ENCODE measurements at places on chromosomes 1 and 21. TPM values are rescaled to one million over a fixed set of nuclear protein-coding genes. Genes with fewer than 3 reads are reported as not detected.

SPRR5 gene
- not detected for total RNA-seq

- peaks cover 51% of the 10 kb centered on the region for H3K27me3 ChIP-seq
- peaks cover 8% of the 10 kb centered on the region for H3K36me3 ChIP-seq
- peak overlapping the region; percentile 51 for H3K4me3 ChIP-seq
- H3K27ac ChIP-seq = no peak overlapping the region
These were observed 2.1 kb downstream of the PCP4L1 start for GRCh38 chr1:161260376-161261260.

RGS16 gene
- total RNA-seq = 9.7 TPM

GRCh38 chr1:9385801-9386573, 93.3 kb downstream of the SPSB1 start:
- peaks cover 17% of the 10 kb centered on the region for H3K27me3 ChIP-seq
- H3K4me3 ChIP-seq = no peak overlapping the region

MAP3K21 gene
- total RNA-seq = 3.6 TPM

IL6R gene
- total RNA-seq = 7.8 TPM

GRCh38 chr1:98662356-98662670, 792 bp downstream of the SNX7 start:
- no peaks in the 10 kb centered on the region for H3K27me3 ChIP-seq
- H3K27ac ChIP-seq = peak overlapping the region; percentile 94
- peaks cover 3% of the 10 kb centered on the region for H3K36me3 ChIP-seq
- H3K4me1 ChIP-seq = peaks cover 17% of the 10 kb centered on the region
- no peak for DNase-seq

DNA sequence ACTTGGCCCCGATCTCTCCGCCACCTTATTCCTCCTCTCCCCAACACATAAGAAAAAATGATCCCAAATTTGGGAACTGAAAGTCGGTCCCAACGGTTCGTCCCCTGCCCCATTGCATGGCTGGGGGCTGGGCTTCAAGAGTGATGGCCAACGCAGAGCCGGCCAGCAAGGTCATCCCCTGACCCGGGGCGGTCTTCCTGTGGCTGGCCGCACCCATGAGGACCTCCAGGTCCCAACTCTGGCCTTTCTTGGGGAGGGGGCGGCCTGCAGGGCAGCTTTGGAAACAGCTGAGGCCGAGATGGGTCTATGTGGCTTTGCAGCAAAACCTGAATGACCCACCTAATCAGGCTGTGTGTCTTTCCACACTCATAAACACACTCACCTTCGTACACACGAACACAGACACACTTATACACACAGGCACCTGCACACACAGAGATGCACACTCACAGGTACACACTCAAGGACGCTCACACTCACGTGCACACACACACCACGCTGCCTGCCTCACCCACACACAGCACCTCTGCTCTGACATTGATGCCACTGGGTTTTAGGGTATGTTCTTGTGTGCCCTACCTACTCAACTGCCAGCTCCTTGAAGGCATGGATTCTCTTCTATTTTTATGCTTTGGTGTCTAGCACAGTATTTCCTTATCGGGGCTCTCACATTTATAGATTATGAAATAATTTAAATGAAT, 562 bp downstream of the DYNLT5 start:
- H3K36me3 ChIP-seq = no peaks in the 10 kb centered on the region
- no peak for DNase-seq
- peak overlapping the region; percentile 78 for H3K4me3 ChIP-seq
- H3K27ac ChIP-seq = no peak overlapping the region
- H3K4me1 ChIP-seq = peaks cover 4% of the 10 kb centered on the region
- H3K27me3 ChIP-seq = peaks cover 58% of the 10 kb centered on the region

DNA sequence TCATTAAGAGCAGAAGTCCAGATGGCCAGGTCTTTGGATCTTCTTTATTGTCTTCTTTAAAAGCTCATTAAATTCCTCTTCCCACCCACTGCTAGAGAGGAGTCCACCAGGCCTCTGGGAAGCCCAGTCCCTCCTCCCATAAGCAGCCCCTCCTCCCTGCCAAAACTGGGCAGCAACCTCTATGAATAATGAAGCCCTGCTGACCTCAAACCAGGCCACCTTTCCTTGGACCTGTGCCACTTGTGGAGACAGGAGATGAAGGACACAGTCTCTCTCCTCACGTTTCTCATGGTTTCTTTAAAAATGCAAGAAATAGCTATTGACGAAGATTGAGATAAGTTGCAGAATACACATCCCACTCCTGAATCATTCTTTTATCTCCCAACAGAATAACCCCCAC, 112.8 kb downstream of the EDEM3 start:
- no peaks in the 10 kb centered on the region for H3K4me1 ChIP-seq
- DNase-seq = no peak
- no peaks in the 10 kb centered on the region for H3K27me3 ChIP-seq
- H3K36me3 ChIP-seq = peaks cover 3% of the 10 kb centered on the region
- H3K4me3 ChIP-seq = no peak overlapping the region

DNA sequence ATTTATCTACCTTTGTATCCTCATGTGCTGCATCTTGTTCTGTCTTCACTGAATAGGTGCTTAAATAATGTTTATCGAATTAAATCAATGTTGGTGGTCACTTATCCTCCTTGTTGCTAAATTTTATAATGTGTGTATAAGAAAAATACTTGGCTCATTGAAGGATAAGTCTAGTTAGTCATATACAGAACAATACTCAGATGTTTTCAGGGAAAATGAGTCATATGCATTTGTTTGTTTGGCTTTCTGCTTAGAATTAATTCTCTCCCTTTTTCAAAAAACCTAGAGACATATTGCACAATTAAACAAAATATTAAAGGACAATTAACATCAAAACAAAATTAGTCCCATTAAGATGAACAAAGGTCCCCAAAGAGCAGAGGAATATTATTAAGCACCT, 89.0 kb downstream of the UBE2U start:
- no peak overlapping the region for H3K4me3 ChIP-seq
- no peaks in the 10 kb centered on the region for H3K36me3 ChIP-seq
- no peak for DNase-seq
- no peaks in the 10 kb centered on the region for H3K27me3 ChIP-seq
- H3K27ac ChIP-seq = no peak overlapping the region
- peaks cover 1% of the 10 kb centered on the region for H3K4me1 ChIP-seq

GRCh38 chr21:30831194-30831765, 1.7 kb upstream of the KRTAP7-1 start:
- no peaks in the 10 kb centered on the region for H3K36me3 ChIP-seq
- H3K27me3 ChIP-seq = peaks cover 4% of the 10 kb centered on the region
- no peak for DNase-seq
- no peaks in the 10 kb centered on the region for H3K4me1 ChIP-seq
- H3K4me3 ChIP-seq = no peak overlapping the region

DNA sequence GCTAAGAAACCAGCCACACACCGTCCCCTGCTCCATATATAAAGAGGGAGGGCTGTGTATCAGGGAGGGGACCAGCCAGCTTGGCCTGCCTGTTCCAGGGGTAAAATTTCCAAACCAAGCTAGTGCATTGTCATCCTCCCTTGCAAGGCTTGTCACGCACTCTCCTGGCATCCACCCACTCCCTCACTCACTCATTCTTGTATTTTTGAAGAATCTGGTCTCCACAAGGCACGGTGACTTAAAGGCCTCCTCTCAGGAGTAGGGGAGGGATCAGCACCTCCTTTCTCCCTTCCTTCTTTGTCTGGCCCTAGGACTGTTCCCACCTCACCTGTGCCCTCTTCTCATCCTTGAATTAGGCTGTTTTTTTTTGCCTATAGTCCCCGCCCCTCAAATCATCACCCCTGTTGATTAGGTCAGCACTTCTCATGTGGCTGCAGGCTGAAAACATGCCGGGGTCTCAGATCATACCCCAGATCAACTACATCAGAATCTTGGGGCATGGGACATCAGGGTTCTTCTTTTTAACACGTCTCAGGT, 5.0 kb downstream of the ABCA4 start:
- no peaks in the 10 kb centered on the region for H3K36me3 ChIP-seq
- no peaks in the 10 kb centered on the region for H3K27me3 ChIP-seq
- H3K4me1 ChIP-seq = peaks cover 61% of the 10 kb centered on the region
- peak overlapping the region; percentile 97 for H3K27ac ChIP-seq
- peak; percentile 6 for DNase-seq

GRCh38 chr1:3803905-3804626, 7.8 kb upstream of the LRRC47 start:
- H3K36me3 ChIP-seq = no peaks in the 10 kb centered on the region
- peaks cover 3% of the 10 kb centered on the region for H3K4me1 ChIP-seq
- no peak overlapping the region for H3K4me3 ChIP-seq

EFNA1 gene
- total RNA-seq = 26.1 TPM

DNA sequence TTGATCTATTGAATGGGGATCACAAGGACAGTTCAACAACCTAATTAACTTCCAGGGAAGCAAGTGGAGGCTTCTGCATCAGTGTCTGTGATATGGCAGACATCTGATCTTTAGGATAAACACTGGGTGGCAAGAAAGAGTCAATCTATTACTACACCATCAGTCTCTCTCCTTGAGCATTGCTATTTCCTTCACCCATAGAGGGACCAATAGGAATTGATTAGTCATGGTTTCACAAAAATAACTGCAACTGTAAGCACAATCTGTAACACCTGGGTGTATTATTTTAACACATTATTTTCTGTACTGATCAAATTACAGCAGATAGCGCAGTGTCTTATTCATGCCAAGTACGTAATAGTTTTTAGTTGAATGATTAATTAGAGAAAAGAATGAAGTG, 50.3 kb downstream of the USP24 start:
- DNase-seq = no peak
- H3K4me1 ChIP-seq = no peaks in the 10 kb centered on the region
- H3K4me3 ChIP-seq = no peak overlapping the region
- peaks cover 17% of the 10 kb centered on the region for H3K36me3 ChIP-seq
- H3K27me3 ChIP-seq = no peaks in the 10 kb centered on the region

GRCh38 chr1:101089613-101090338, 64.2 kb upstream of the DPH5 start:
- H3K4me3 ChIP-seq = no peak overlapping the region
- H3K27ac ChIP-seq = no peak overlapping the region
- H3K4me1 ChIP-seq = no peaks in the 10 kb centered on the region
- H3K36me3 ChIP-seq = no peaks in the 10 kb centered on the region
- no peaks in the 10 kb centered on the region for H3K27me3 ChIP-seq
- no peak for DNase-seq

ACAP3 gene
- 93.9 TPM for total RNA-seq

GRCh38 chr21:41951876-41952567, 1.8 kb downstream of the C2CD2 start:
- peak overlapping the region; percentile 60 for H3K27ac ChIP-seq
- no peak for DNase-seq
- H3K36me3 ChIP-seq = no peaks in the 10 kb centered on the region
- peaks cover 24% of the 10 kb centered on the region for H3K4me1 ChIP-seq
- peaks cover 3% of the 10 kb centered on the region for H3K27me3 ChIP-seq
- H3K4me3 ChIP-seq = peak overlapping the region; percentile 87

GRCh38 chr1:43352881-43353280, 5.9 kb upstream of the CDC20 start:
- peaks cover 2% of the 10 kb centered on the region for H3K27me3 ChIP-seq
- no peak overlapping the region for H3K4me3 ChIP-seq
- DNase-seq = no peak
- peak overlapping the region; percentile 19 for H3K27ac ChIP-seq
- peaks cover 10% of the 10 kb centered on the region for H3K4me1 ChIP-seq
- H3K36me3 ChIP-seq = no peaks in the 10 kb centered on the region

CYP4Z1 gene
- total RNA-seq = not detected

- H3K4me1 ChIP-seq = peaks cover 9% of the 10 kb centered on the region
- DNase-seq = no peak
- H3K4me3 ChIP-seq = no peak overlapping the region
- no peaks in the 10 kb centered on the region for H3K36me3 ChIP-seq
- peak overlapping the region; percentile 71 for H3K27ac ChIP-seq
These were observed 3.0 kb upstream of the TUFT1 start for GRCh38 chr1:151537112-151537511.

SYTL1 gene
- 37.2 TPM for total RNA-seq

- H3K27ac ChIP-seq = peak overlapping the region; percentile 99
- peak overlapping the region; percentile 97 for H3K4me3 ChIP-seq
- peaks cover 27% of the 10 kb centered on the region for H3K4me1 ChIP-seq
- no peak for DNase-seq
- H3K27me3 ChIP-seq = no peaks in the 10 kb centered on the region
These were observed 786 bp downstream of the RPL5 start for GRCh38 chr1:92832537-92833114.

DCAF6 gene
- total RNA-seq = 27.2 TPM

DNA sequence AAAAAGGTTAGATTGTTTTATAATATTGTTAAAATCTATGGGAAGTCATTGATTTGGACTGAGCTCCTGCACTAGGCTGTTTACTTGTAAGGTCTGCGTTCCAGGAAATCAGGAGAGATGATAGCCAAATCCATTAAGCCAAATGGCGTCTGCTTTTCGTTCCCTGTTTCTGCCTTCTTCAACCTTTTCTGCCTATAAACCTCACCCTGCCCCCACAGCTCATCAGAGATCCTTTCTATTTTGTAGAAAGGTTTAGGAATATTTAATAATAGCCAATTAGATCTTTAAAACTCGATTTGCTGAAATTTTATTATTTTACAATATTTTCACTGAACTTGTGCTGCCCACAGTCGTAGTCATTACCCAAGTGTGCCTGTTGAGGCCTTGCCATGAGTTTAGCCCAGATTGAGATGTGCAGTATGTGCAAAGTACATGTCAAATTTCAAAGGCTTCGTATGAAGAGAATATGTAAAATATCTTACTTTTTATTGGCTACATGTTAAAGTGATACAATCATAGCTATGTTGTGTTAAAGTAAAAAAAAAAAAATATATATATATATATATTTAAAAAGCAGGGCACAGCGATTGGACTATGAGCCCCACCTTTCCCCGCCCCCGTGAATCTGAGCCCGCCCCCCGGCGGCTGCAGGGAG, 444 bp upstream of the IARS2 start:
- H3K4me3 ChIP-seq = peak overlapping the region; percentile 47
- peaks cover 13% of the 10 kb centered on the region for H3K36me3 ChIP-seq
- no peak for DNase-seq
- H3K27me3 ChIP-seq = no peaks in the 10 kb centered on the region
- no peak overlapping the region for H3K27ac ChIP-seq

- no peaks in the 10 kb centered on the region for H3K27me3 ChIP-seq
- H3K4me3 ChIP-seq = no peak overlapping the region
- H3K36me3 ChIP-seq = no peaks in the 10 kb centered on the region
- no peak for DNase-seq
- peaks cover 11% of the 10 kb centered on the region for H3K4me1 ChIP-seq
- H3K27ac ChIP-seq = no peak overlapping the region
These were observed 346.7 kb upstream of the VAMP3 start for GRCh38 chr1:7424352-7424890.

DNA sequence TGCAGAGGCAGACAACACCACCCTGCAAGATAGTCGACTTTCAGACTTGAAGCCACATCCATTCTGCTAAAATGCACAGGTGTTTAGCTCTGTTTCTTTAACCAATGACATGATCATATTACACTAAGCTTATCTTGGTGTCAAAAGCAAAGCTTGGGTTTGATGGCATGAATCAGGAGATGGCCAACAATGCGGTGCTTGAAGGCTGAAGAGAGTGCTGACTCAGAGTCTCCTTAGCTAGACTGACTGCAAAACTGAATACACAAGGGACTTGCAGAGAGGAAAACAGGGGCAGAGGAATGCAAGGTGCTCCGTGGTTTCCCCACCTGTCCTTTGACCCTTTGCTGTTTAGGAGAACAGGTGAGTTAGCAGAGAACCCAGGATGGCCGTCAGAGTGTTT, 262.6 kb downstream of the SIPA1L2 start:
- H3K4me1 ChIP-seq = no peaks in the 10 kb centered on the region
- no peaks in the 10 kb centered on the region for H3K36me3 ChIP-seq
- no peaks in the 10 kb centered on the region for H3K27me3 ChIP-seq
- no peak overlapping the region for H3K27ac ChIP-seq
- no peak overlapping the region for H3K4me3 ChIP-seq
- DNase-seq = no peak
